Fibroblast of skin of left biceps (primary cell): ENCODE measurements at places on chromosomes 3 and 15.

- DNase-seq, result peak; percentile 54
Observed at GRCh38 chr3:138114988-138115971, at the start of gene DZIP1L. Gene DZIP1L, minus strand, starts transcription at chr3:138115608. Its CDS starts 11,637 bp downstream, at chr3:138103971.

GRCh38 chr15:84894736-84895425, 10.4 kb downstream of the SLC28A1 start:
- no peak for DNase-seq

DNA sequence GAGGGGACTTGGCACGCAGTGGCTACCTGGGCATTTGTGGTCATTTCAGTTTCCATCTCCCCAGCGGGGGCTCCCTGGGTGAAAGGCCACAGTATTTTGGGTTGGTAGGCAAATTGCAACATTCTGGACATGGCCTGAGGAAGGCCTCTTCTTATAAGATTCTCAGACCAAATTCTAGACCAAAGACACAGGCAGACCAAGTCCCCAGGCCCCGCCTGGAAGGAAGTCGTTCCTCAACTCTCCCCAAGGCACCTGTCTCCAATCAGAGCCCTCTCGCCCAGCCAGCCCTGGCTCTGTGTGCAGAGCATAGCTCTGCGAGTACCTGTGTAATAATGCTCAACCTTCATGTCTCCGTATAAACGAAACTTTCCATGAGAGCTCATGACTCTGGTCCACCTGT, 53.1 kb downstream of the GRIP2 start:
- DNase-seq, result no peak

- no peak for DNase-seq
Observed at GRCh38 chr3:194757647-194758061, 72.0 kb downstream of the FAM43A start.

GRCh38 chr3:9863058-9863772, 16.8 kb downstream of the CIDEC start:
- DNase-seq, result no peak

DNA sequence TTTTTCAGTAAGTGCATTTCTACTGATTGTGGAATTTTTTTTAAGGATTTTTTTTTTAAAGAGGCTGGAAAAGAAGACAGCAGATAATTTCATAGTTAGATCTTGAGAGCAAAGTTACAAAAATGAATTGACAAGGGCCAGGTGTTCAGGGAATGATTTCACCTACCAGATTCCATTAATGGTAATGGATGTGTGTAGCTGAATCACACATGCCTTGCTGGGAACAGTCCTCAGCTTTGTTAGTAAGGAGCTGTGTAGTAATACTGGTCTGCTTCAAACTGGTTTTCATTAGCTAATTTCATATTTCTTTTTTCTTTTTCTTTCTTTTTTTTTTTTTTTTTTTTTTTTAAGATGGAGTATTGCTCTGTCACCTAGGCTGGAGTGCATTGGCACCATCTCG, 16.0 kb downstream of the NR1D2 start:
- no peak for DNase-seq

GRCh38 chr15:75533945-75534344, 45.2 kb downstream of the PTPN9 start:
- no peak for DNase-seq

DNA sequence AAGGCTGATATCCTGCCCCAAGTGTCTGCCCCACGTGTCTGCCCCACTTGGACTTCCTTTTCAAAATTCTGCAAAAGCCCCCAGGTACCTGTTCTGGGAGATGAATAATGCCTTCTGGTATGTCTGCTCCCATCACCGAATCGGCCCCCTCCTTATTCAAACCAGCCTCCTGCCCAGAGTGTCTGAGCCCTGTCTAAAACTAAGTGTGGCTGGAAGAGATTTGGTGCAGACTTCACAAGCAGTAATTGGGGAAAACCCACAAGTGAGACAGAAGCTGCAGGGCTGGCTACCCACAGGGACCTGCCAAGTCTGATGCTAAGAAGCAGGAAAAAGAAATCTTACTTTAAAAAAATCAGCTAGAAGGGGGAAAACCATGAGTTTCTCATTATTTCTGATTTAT, 85.1 kb downstream of the DUT start:
- DNase-seq, result no peak

GRCh38 chr15:41276831-41277230, 45.8 kb downstream of the CHP1 start:
- no peak for DNase-seq

- DNase-seq, result no peak
Observed at GRCh38 chr15:41970456-41970855, 1.9 kb downstream of the EHD4 start.

DNA sequence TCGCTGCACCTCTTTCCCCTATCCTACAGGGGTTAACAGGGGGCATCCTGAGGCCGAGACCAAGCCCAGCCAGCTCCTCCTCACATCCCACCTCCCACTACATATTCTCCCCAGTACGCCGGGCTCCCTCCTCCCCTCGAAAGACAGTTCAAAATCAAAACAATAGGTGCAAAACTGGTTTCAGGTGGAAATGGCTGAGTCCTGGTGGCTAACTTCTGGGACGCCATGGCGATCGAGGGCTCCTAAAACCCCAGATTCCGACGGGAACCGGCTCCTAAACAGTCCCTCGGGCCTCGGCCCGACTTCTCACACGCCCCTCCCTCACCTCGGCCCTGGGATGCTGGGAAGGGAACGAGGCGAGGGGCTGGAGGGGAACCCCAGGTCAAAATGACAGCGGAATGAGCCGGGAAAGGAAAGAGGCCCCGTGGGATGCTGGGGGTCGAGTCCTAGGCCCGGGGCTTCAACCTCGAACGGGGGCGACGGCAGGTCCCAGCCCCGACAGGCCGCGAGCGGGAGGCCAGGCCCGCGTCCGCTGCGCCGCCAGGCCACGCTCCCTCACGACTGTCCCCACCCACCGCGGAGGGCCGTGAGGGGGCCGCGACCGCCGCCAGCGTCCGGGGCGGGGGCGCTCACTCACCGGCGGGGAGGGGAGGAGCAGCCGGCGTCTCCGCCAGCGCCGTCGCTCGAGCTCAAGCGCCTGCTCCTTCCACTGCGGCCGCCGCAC, 492 bp downstream of the TMCC1 start:
- DNase-seq, result no peak

DNA sequence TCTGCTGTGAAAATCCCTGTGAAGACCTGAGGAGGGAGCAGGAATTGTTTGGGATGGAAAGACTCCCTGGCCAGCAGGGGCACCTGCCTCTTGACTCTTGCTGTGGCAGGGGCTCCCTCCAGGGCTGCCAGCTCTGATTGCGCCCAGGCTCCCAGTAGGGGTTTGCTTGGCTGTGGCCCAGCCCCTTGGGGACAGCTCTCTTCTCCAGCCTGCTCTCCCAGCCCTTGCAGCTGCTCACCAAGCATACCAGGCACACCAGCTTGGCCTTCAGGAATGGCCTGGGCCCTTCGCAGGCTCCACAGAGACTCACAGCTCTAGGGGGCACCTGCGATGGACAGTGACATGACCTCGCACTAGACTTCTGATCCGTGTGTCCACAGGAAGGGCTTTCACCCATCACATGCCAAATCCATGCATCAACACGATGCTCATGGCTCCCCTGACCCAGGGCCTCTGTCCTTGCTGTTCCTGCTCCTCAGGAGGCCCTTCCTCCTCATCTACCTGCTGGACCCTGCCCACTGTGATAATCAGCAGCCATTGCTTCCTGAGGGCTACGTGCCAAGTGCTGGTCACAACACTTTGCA, 61.8 kb downstream of the SCN5A start:
- DNase-seq, result no peak

DNA sequence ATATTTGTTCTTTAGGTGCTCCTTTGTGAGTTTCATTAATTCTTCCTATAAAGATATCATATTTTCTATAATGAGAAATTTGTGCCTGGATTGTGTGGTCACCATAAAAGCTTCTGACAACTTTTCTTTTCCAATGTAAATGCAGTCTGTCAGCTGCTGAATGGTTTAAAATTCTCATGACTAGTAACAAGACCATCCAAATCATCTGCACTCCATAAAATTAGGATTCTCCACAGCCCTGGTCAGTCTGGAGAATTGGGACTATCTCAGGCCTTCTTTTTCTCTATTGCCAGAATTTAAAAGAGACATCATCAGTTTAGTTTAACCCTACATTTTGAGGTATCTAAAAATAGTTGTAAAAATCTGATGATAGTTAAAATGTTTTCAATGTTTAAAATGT, 180.9 kb downstream of the DTWD1 start:
- no peak for DNase-seq

GRCh38 chr15:87349181-87349580, 907.4 kb downstream of the NTRK3 start:
- peak; percentile 2 for DNase-seq

- peak; percentile 57 for DNase-seq
Observed at GRCh38 chr3:45948311-45948781, 5.1 kb downstream of the CXCR6 start.

GRCh38 chr15:75350601-75351361, 3.9 kb downstream of the NEIL1 start:
- DNase-seq, result no peak

GRCh38 chr3:53194210-53195065, 33.4 kb downstream of the PRKCD start:
- DNase-seq, result no peak

- no peak for DNase-seq
Observed at GRCh38 chr3:15052335-15053242, 12.5 kb downstream of the MRPS25 start.

DNA sequence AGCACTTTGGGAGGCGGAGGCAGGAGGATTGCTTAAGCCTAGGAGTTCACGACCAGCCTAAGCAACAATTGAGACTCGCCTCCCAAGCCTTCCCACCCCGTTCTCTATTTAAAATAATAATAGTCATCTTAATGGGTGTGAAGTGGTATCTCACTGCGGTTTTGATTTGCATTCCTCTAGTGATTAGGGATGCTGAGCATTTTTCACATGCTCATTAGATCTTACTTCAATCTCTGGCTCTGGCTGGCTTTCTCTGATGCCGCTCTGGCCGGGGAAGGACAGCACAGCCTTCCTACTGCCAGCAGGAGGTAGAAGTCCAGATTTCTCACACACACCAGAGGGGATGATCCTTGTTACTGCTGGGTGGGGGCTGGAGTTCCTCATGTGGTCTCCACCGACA, 7.4 kb upstream of the EIF4A2 start:
- DNase-seq, result no peak

DNA sequence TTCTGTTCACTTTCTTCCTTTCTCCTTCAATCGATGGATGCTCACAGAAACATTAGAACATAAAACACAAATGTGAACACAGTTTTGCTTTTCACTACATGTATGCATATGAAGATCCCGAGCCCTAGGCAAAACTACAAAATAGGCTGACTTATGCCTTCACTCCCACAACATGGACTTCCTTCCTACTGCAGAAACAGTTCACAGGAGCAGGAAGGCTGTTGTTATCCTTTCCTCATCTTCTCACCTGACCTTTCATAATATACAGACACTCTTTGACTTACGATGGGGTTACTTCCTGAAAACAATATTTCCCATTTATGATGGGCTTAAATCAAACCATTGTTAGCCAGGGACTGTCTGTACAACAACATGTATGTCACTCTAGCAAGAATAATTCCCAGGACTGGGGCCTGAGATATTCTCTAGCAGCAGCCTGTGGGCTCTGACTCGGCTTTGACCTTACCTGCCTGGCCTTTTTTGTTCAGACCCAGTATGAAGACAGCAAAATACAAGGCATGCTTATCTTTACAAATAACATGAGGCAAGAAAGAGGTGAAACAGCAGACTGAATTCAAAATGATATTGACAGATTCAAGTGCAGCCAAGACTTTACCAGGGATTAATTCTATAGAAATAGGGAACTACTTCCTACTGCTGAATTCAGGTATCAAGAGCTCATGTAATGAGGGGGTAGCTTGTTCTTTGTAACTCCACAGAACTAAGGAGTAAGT, 51.8 kb upstream of the PLXND1 start:
- no peak for DNase-seq

GRCh38 chr3:53464424-53464823, 30.0 kb upstream of the CACNA1D start:
- DNase-seq, result no peak

GRCh38 chr3:126205717-126206655, 25.6 kb upstream of the ALDH1L1 start:
- DNase-seq, result no peak

GRCh38 chr15:83980637-83981036, 254.9 kb upstream of the GOLGA6L4 start:
- no peak for DNase-seq

DNA sequence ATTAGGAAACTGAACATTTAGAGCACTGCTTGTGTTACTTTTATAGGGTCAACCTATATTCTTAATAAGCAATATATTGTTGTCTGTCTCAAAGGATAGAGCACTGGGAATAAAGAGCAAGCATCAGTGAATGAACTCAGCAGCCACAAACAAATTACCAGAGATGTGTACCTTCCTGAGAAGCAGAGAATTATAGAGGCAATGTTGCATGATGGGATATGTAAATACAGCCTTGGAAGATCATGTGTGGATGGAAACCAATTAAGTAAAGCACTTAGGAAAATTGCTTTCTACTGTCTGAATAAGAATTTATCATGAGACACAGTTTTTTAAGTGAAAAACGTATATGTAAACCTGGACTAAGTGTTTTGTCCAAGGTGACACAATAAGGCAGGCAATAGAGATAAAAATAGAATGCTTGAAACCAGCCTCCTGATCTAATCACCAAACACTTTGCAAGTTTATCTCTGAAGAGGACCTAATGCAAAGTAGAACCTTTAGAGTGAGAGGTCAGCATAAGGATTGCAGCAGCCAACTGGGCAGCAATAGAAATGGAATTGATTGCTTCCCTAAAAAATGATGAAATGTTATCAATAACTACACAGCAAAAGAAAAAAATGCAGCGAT, 848.0 kb downstream of the TUSC7 start:
- no peak for DNase-seq

GRCh38 chr3:127961963-127962362, 46.9 kb downstream of the KBTBD12 start:
- DNase-seq, result no peak

GRCh38 chr15:43249236-43249635, 17.5 kb downstream of the TGM5 start:
- no peak for DNase-seq

DNA sequence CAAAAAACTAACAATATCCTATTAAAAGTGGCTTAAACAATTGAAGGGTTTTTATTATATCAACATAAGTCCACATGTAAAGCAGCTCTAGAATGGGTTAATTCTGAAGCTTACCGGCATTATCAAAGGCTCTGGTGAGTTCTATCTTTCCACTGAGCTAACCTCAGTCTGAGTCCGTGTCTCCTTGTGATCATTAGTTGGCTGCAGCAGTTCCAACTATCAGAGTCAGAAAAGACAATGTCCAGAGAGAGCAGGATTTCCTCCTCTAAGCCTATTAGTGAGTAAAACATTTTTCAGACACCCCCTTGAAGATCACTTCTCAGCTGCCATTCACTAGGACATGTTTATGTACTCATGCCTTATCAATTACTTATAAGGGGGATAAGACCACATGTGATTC, 49.9 kb downstream of the DHX36 start:
- DNase-seq, result no peak

DNA sequence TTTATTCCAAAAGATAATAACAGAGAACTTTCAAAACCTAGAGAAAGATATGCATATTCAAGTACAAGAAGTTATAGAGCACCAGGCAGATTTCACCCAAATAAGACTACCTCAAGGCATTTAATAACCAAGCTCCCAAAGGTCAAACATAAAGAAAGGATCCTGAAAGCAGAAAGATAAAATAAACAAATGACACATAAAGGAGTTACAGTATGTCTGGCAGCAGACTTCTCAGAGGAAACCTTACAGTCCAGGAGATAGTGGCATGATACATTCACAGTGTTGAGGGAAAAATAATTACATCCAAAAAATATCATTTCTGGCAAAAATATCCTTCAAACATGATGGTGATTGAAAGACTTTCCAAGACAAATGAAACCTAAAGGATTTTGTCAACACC, 185.8 kb upstream of the POU1F1 start:
- DNase-seq, result no peak

- DNase-seq, result no peak
Observed at GRCh38 chr3:112319516-112320276, 13.3 kb upstream of the CD200 start.
